ENCODE measurements at places on chromosomes 3 and 15. TPM values are rescaled to one million over a fixed set of nuclear protein-coding genes. Genes with fewer than 3 reads are reported as not detected.

The TRH gene
- not detected for total RNA-seq

The SUCLG2 gene
- total RNA-seq = 47.1 TPM

The PTPRG gene
- 124 TPM for total RNA-seq

The OXTR gene
- total RNA-seq = 0.06 TPM

The C3orf49 gene
- total RNA-seq = not detected

The XCR1 gene
- total RNA-seq = 0.16 TPM

The SPESP1 gene
- 1.3 TPM for total RNA-seq

The FSIP1 gene
- total RNA-seq = not detected

The PRR23B gene
- not detected for total RNA-seq

The CNTN3 gene
- total RNA-seq = 4.0 TPM

The USF3 gene
- total RNA-seq = 15.1 TPM

The CD200R1 gene
- total RNA-seq = 3.8 TPM

The TAGLN3 gene
- not detected for total RNA-seq

The BFSP2 gene
- total RNA-seq = not detected

The PRSS50 gene
- not detected for total RNA-seq

The CCDC13 gene
- total RNA-seq = 1.3 TPM

The AMOTL2 gene
- total RNA-seq = 272 TPM

The PPP1R14D gene
- not detected for total RNA-seq

The LRRK1 gene
- total RNA-seq = 23.5 TPM

The CPLX3 gene
- total RNA-seq = not detected

The KLHL40 gene
- total RNA-seq = not detected

The ZNF774 gene
- 0.84 TPM for total RNA-seq

The CHRNA3 gene
- not detected for total RNA-seq

The ACKR4 gene
- total RNA-seq = 4.6 TPM

The SETD2 gene
- total RNA-seq = 46.6 TPM

The CCNB2 gene
- 0.67 TPM for total RNA-seq

The IL5RA gene
- not detected for total RNA-seq

The ACAD11 gene
- 24.8 TPM for total RNA-seq

The C2CD4A gene
- not detected for total RNA-seq

The DUSP7 gene
- 17.2 TPM for total RNA-seq

The TMCO5A gene
- total RNA-seq = not detected

The HESX1 gene
- total RNA-seq = not detected

The FETUB gene
- not detected for total RNA-seq

The PLSCR5 gene
- not detected for total RNA-seq

The MYEF2 gene
- 11.0 TPM for total RNA-seq

The SNTN gene
- total RNA-seq = not detected

The ZNF662 gene
- total RNA-seq = 5.7 TPM

The PPP2R3A gene
- 7.8 TPM for total RNA-seq

The CCDC39 gene
- 0.64 TPM for total RNA-seq

The LRRIQ4 gene
- total RNA-seq = not detected

The RPL32 gene
- total RNA-seq = 1,520 TPM

The RTP3 gene
- not detected for total RNA-seq

The AGTR1 gene
- total RNA-seq = 19.8 TPM

The TGM4 gene
- not detected for total RNA-seq

The KNG1 gene
- not detected for total RNA-seq

All from mesenteric fat pad (tissue), 1 donor.